Left kidney (tissue), 8 donors: ENCODE measurements at places on chromosomes 2 and 18.

DNA sequence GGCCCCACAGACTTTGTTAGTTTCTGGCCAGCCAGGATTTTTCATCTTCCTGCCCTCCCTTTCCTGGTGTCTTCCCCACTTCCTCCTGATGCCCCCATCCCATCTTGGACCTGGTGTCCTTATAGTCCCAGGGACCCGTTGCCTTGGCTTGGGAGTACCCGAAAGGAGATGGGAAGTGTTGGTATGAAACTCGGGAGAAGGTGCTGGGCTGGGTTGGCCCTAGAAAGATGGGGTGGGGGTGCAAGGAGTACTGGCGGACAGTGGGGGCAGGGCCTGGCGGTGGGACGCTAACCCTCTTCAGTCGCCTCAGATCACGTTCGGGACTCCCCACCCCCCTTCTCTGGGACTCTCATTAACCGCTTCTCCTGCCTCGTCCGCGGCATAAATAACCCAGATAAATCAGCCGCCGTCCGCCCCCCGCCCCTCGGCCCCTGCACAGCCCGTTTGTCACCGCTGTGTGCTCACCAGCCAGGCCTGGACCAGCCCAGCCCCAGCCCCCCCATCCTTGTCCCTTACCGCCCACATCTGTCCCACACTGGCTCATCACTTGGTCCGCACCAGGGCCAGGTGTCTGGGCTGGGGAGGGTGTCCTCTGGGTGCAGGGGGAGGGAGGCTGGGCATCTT, 3.7 kb upstream of the ASIC4 start:
- DNase-seq: no peak

GRCh38 chr2:234231460-234231859, 181.0 kb downstream of the SPP2 start:
- no peak for DNase-seq

DNA sequence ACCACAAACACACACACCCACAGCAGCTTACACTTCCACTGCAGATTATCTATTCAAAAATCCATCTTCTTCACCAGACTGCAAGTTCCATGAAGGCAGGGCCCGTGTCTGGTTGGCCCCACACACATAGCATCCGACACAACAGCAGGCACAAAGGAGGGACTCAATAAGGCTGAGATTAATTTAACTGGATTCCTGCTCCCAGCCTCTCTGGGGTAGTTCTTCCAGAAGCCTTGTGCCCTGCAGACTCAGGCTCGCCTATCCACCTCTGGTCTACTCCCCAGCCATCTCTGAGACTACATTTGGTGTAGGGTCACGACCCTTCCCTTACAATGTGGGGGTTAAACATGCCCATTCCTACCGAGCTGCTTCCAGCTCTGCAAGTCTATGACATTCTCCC, 57.7 kb downstream of the TRABD2A start:
- DNase-seq: no peak

DNA sequence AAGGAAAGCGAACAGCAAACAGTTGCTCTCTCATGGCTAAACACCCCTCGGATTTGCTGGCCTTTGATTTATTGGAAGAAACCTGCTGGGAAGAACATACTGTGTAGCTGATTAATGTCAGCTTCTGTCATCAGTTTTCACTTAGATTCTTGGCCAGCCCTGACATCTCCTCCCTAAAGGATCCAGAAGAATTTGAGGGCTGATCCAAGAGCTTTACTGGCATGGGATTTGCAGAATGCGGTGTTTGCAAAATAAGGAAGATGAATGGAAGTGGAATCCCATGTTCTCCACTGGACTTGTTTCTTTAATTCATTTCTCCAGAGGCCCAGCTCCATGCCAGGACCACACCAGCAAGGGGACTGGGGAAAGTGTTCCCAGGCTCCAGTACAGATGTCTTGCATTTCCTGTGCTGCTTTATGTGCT, 80.5 kb downstream of the RDH14 start:
- no peak for DNase-seq

- no peak for DNase-seq
Observed at GRCh38 chr18:3321133-3321812, 59.3 kb downstream of the MYL12B start.

DNA sequence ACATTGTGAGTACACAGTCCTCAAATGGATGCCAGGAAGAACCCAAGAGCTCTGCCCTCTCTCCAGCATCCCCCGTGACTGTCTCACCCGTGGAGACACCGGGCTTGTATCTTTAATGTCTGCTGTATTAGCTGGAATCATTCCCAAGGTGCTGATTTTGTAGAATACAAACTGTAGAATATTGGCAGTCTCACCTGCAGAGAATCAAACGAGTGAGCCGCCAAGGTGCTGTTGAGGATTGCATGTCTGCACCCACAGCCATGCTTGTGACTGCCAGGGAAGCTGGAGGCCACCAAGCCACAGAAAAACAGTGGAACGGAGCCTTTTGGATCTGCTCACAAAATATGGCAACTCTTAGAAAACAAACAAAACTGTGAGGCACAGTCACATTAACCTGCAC, 37.5 kb downstream of the TMEM18 start:
- no peak for DNase-seq

- no peak for DNase-seq
Observed at GRCh38 chr18:36771245-36771644, 57.6 kb downstream of the TPGS2 start.

GRCh38 chr2:40348665-40349064, 103.2 kb downstream of the SLC8A1 start:
- no peak for DNase-seq

DNA sequence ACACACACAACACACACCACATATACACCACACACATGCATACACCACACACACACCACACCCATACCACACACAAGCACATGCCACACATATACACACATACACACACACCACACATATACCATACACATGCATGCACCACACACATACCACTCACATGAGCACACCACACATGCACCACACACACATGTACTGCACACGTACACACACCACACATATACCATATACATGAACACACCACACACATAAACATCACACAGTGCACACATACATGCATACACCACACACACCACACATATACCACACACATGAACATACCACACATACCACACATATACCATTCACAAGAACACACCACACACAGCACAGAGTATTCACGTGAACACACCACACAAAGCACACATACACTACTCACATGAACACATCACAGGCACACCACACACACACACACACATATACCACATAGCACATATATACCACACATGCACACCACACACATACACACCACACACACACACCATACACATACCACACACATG, 219.9 kb upstream of the RAB6C start:
- no peak for DNase-seq

GRCh38 chr18:60935041-60935910, 398.0 kb upstream of the CDH20 start:
- DNase-seq: no peak
